Breast epithelium (tissue), 4 donors: ENCODE measurements at places on chromosomes 16 and 17.
A peak's percentile ranks its signal among the peaks of the same experiment; 100 is the strongest.

GRCh38 chr17:58564971-58565370 lies 50.5 kb upstream of the MTMR4 start:
- no peak for DNase-seq

- peak; percentile 97 for DNase-seq
These were observed at the start of gene LMF1 for GRCh38 chr16:970766-971581. Gene LMF1, minus strand, starts transcription at chr16:970984. Its CDS starts 4 bp downstream, at chr16:970980.

DNA sequence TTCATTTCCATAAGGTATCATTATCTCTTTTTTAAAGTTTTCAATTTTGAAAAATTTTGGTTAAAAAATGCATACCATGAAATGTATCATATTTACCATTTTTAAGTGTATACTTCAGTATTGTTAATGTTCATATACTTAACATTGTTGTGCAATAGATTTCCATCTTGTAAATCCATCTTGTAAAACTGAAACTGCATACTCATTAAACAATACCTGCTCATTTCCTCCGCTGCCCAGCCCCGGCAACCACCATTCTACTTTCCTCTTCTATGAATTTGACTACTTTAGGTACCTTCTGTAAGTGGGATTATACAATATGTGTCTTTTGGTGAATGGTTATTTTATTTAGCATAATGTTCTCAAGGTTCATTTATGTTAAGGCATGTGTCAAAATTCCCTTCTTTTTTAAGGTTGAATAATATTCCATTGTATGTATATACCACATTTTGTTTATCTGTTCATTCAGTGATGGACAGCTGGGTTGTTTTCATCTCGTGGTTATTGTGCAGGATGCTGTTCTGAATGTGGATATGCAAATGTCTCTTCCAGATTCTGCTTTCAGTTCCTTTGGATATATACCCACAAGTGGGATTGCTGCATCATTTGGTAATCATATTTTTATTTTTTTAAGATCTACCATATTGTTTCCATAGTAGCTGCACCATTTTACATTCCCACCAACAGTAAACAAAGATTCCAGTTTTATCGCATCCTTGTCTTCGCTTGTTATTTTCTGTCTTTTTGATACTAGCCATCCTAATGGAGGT lies 6.7 kb downstream of the CCL2 start:
- no peak for DNase-seq

DNA sequence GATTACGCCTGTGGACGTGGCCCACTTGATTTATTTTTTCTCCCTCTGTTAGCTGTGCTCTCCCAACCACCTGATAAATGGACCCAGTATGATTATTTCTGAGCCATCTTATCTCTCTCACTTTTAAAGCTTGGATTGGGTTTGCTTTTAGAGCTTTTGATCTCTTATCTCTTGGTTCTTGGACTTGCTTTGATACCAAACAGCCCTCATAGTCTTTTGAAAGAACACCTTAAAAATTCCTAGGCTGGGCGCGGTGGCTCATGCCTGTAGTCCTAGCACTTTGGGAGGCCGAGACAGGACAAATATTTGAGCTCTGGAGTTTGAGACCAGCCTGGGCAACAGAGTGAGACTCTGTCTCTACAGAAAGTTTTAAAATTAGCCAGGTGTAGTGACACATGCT lies 25.8 kb downstream of the SMTNL2 start:
- no peak for DNase-seq

DNA sequence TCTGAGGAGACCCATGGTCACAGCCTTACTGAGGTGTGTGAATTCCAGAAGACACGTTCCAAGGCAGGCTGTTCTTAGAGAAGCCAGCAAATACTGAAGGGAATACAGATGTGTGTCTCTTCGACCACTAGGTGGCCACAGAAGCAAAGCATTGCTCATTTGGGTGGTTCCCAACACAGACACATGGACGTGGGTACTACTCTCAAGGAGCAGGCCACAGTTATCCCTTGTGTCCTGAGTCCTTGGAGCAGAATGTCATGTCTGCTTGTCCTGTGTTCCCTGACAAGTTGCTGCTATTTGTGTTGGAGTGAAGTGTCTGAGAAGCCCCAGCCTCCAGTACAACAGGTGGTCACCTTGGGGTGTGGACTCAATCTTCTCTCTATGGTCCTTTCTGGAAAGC lies 30.3 kb downstream of the HMOX2 start:
- DNase-seq, result no peak

- DNase-seq, result no peak
These were observed 63.9 kb downstream of the SHISA9 start for GRCh38 chr16:12965274-12965804.

DNA sequence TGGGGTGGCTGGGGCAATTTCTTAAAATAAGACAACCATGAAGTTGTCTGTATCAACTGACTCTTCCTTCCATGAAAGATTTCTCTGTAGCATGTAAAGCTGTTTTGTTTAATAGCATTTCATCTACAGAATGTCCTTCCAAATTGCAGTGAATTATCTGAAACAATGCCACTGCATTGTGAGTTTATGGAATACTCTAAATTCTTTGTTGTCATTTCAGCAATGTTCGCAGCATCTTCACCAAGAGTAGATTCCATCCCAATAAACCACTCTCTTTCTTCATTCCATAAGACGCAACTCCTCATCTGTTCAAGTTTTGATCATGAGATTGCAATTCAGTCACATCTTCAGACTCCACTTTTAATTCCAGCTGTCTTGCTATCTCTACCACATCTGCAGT lies 54.6 kb downstream of the CPPED1 start:
- no peak for DNase-seq

- no peak for DNase-seq
These were observed 274.2 kb upstream of the ERCC4 start for GRCh38 chr16:13645601-13646245.

GRCh38 chr16:67241008-67241900 lies 6.0 kb downstream of the FHOD1 start:
- DNase-seq, result peak; percentile 87
